ENCODE measurements at places on chromosomes 11 and 22.

DNA sequence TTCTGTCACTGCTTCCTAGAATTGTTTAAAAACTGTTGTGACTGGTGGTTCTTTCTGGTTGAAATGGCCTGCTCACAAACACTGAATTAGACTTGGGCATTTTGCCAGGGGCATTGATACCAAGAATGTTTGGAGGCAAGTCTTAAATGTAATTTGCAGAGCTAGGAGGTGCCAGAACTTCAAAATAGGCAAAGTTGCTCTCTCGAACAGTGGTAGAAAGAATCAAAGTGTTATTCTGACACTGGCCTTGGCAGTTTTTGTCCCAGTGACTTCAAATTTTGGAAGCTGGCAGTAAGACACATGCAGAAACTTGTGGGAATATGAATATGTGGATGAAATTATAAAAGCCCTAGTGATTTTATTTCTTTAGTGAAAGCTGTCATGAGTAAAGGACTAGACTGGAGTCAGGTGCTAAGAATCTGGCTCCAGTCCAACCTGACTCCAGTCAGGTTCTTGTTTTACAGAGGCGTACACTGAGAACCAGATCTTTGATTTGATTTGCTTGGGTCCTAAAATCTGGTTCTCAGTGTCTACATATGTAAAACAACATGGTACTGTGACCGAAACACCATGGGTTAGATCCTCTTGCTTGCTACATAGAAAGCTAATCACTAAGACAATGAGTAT is 20.9 kb downstream of the SVIP start:
- no peak for DNase-seq

DNA sequence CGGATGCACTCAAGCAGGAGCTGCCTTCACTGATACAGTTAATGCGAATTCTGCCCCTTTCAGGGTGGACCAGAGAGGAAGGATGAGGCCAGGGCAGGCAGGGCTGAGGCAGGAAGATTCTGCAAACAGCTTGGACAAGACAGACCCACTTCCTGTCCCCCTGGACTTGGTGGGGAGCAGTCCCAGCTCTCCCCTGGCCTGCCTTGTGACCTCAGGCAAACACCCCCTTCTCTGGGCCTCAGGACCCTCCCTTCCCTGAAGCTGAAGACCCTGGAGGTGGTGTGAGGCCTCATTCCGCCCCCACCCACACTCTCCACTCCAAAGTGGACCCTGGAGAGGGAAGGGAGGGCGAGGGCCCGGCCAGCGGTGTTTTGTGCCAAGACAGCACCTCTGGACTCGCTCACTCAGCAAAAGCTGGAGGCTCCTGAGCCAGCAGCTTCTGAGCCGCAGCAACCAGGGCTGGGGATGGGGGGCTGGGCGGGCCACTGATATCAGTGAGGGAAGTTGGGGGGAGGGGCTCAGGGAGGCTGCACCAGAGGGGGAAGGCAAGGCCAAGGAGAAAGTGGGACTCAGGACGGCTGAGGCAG is 8.5 kb downstream of the RAB3IL1 start:
- DNase-seq: no peak

GRCh38 chr22:24392218-24392931 is 35.0 kb upstream of the ADORA2A start:
- peak; percentile 39 for DNase-seq

DNA sequence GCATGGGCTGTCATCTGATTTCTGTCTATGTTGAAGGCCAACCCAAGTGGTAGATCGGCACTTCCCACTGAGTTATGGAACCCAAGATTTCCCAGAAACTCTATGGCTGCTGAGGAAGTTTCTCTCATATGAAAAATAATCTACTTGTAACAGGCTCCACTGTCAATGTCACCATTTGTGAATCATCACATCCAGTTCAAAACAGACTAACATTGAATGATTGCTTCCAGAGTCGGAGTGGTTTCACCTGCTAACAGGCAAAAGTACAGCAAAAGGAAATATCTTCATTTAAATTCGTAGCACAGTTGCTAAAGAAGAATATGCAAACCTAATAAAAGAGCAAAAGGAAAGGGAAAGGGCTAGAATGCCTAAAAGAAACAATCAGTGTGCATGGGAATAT is 12.8 kb downstream of the WT1 start:
- DNase-seq: no peak

DNA sequence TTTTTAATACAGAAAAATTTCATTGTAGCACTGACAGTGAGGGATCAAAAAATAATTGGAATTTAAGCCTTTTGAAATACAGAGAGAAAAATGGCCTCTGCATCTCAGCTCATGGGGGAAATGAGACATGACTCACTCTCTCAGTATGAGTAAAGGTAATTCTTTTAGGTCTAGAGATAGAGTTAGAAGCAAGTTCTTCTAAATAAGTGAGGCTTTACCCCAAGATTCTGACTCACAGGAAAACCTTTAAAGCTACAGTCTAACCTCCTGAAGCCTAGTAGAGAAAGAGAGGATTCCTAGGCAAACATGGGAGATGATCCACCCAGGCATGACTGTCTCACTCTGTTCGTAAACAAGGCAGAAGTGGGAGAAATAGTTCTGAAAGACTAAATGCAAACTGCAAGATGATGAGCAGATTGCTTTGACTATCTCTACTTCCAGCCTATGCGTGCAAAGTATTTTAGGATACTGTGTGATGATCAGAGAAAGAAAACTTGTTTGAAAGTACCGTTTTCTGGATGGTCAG is 1003.3 kb upstream of the CCDC90B start:
- peak; percentile 32 for DNase-seq

DNA sequence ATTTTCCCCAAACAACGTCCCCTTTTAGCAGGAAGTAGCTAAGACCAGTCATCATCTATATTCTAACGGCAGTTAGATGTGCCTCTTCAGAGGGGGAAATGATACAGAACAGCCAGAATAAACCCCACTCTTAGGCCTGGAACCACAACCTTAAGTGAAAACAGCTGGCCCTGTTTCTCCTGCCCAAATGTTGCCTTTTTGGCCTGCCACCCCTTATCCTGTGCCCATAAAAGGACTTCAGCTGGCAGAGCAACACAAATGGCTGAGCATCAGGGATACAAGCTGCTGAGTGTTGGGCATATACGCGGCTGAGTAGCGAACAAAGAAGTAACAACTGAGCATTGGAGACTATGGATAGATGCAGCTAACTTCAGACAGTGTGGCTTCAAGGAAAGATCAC is 1491.4 kb downstream of the LRRC4C start:
- no peak for DNase-seq

DNA sequence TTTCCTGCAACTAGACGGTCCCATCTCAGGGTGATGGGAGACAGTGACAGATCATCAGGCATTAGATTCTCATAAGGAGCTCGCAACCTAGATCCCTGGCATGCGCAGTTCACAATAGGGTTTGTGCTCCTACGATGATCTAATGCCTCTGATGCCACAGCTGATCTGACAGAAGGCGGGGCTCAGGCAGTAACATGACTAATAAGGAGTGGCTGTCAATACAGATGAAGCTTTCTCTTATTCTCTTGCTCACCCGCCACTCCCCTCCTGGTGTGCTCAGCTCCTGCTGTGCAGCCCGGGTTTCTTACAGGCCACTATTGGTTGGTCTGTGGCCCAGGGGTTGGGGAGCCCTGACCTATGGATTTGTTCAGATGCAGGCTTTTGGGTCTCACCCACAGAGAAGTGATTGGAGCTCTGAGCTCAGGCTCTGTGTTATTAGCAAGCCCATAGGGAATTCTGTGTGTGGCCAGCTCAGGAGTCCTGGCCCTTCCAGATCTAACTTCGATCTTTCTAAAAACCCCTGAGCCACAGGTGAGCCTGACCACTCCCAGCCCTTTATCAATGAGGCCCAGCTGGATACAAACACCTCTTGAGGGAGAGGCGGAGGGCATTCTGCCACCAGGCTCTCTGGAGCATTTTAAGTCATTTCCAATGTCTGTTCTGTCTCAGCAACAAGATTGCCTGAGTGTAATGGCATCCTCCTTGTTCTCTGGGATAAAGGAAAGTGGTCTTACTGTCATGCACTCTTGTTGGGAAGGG is 351.8 kb downstream of the BUD13 start:
- no peak for DNase-seq

DNA sequence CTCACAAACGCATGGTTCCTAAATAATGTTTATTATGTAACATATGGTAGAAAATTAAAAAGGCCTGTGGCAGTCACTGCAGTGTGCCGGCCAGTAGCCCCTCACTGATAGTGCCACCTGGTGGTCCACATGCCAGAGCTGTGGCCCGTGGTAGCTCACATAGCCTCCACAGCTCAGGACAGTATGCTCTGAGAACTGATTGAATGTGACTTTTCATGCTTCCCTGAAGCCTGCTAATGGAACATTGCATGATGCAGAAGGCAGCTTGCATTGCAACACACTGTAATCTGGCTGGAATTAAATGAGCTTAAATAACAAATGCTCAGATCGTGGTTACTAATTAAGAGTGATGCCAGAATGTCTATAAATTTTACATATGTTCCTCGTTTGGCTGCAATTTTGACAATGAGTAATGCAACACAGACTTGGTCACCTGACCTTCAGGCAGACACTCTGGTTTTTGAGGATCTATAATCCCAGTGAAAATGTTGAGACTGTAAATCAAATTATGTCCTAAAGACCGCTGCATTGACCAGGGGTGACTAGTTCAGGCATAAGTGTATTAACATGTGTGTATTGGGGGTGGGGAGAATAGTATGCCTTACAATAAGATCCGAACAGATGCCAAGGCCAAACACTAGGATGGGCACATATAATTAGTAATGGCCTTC is 566.4 kb downstream of the METTL15 start:
- DNase-seq: peak; percentile 97

DNA sequence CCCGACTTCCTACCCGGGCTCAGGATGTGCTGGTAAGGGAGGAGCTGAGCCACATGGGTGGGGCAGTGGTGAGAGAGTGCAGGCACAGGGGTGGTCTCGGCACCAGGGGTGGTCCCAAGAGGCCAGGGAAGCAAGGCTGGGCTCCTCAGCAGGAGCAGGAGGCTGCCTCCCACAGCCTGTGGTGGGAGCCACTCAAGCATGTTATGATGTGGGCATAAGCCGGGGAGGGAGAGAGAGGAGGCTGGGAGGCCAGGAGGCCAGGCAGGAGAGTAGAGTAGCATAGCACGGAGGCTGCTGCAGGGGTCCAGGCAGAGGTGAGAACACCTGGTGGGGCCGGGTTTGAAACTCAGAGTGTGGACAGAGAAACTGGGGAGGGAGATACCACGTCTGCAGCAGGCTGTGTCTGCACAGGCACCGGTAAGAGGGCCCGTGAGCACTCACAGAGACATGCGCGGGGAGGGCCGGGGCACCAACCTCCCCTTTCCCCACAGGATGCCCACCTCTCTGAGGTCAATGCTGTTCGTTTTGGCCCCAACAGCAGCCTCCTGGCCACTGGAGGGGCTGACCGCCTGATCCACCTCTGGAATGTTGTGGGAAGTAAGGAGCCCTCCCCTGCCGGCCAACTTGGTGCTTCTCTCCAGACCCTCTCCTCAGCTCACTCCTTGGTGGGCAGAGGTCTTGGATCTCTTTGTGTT is 10.7 kb downstream of the ATG16L2 start:
- DNase-seq: no peak

- peak; percentile 67 for DNase-seq
Observed at GRCh38 chr11:19756675-19757475, 44.2 kb downstream of the NAV2 start.

- no peak for DNase-seq
Observed at GRCh38 chr11:67486481-67487195, 3.8 kb downstream of the AIP start.

GRCh38 chr11:57804466-57804865 is 42.9 kb downstream of the CTNND1 start:
- no peak for DNase-seq

GRCh38 chr11:64120951-64121569 is 44.9 kb downstream of the MACROD1 start:
- peak; percentile 38 for DNase-seq

Data from AG10803 (cell line).